ENCODE measurements at places on chromosomes 1 and 21.

DNA sequence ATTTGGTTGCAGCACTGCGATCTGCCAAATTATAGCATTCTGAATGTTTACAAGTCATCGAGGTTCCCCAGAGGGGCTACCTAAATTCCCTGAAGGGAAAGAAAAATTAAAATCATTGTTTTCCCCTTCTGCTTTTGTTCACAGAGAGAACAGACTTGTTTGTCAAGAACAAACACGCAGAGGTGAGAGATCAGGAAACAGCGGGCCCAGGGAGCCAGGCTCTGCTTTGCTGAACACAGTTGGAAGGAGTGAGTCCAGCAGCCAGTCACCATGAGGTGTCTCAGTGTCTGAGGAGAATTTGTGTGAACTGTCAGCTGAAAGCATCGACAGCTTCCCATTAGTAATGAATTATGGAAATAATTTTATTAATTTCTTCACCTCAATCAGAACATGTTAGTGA lies 52.5 kb downstream of the RWDD3 start:
- DNase-seq, result no peak

- DNase-seq, result no peak
These were observed 75.5 kb downstream of the ASTN1 start for GRCh38 chr1:177088966-177089365.

DNA sequence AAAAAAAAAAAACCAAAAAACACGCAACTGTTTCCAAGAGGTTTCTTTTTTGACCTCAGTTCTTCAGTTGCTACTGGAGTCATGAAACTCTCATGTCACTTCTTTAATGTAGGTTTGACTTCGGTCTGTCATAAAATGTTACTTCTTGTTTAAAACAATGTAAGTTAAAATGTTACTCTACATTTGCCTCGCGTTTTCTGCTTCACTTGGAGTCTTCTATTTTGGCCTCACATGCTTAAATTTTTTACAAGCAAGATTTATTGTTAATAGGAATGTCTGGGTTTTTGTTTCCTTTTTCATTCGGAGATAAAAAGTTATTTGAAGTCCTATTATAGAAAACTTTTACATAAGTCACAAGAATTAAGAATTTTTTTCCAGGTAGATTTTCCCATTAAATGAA lies 880.2 kb downstream of the LTN1 start:
- DNase-seq, result no peak

- no peak for DNase-seq
These were observed 20.2 kb upstream of the FAM131C start for GRCh38 chr1:16093611-16094010.

GRCh38 chr1:47663286-47663685 lies 225.4 kb downstream of the FOXD2 start:
- no peak for DNase-seq

DNA sequence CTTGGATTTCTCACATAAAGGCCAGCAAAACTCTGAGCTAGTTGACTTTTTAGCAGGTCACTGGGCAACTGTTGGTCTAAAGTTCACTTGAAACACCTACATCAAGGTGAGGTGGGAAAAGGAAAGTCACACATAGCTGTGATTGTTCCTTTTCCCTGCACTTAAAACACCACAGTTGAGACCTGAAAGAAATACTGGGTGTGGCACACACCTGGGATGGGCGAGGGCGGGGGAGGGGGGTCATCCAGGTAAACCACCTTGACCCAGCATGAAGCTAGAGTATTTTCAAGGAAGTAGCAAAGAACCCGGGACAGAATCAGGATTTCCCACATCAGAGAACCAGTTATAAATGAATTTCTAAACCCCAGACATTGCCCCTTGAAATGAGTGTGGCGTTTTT lies 26.4 kb downstream of the ZNF697 start:
- DNase-seq, result no peak

- no peak for DNase-seq
These were observed 739.1 kb downstream of the MATN1 start for GRCh38 chr1:29984166-29984861.

DNA sequence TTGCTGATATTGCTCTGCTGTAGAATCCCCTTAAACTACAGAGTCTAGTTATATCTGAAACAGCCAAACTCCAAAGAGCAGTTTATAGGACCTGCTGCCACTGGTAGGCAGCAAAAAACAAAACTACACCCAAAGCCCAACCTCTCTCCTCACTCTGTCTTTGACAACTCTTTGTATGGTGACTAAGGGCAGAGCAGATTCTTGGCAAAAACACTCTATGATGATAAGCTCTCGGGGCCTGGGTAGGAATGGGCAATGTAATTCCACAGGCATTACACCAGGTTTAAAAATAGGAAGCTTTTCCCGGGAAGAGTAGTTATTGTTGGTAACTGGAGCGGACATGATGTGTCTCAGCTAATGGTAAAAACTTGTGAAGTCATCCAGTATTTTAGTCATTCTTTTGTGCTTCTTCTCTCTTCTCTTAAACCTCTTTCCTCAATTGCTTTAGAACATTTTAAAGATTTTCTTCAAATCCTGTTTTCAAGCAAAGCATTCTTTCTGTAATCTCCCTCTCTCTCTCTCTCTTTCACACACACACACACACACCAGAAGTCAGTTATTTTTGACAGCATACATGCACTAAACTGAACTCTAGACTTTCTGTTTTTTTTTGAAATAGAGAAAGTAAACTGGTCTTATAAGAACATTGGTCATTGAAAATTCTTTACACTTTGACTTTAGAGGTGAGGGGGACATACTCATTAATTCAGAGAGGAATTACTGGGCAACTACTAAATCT lies 193.5 kb downstream of the PAPPA2 start:
- no peak for DNase-seq

GRCh38 chr1:228048659-228049298 lies 33.7 kb upstream of the ARF1 start:
- DNase-seq, result no peak

DNA sequence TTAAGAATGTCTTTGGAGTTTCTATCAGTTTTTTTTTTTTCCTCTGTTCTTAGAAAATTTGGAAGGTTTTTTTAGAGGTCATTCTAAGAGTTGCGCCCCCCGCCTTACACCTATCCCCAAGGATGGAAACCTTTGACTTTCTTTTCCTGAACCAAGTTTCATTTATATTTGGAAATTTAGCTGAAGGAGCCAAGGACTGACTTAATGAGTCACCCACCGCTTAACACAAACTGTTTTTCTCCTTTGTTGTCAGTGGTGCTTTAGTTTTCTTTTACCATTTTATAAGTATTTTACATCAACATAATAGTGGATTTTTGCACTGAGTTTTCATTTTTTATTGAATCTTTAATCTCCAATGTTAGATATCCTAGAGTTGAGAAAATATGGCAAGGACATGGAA lies 25.3 kb downstream of the USP25 start:
- DNase-seq, result no peak

DNA sequence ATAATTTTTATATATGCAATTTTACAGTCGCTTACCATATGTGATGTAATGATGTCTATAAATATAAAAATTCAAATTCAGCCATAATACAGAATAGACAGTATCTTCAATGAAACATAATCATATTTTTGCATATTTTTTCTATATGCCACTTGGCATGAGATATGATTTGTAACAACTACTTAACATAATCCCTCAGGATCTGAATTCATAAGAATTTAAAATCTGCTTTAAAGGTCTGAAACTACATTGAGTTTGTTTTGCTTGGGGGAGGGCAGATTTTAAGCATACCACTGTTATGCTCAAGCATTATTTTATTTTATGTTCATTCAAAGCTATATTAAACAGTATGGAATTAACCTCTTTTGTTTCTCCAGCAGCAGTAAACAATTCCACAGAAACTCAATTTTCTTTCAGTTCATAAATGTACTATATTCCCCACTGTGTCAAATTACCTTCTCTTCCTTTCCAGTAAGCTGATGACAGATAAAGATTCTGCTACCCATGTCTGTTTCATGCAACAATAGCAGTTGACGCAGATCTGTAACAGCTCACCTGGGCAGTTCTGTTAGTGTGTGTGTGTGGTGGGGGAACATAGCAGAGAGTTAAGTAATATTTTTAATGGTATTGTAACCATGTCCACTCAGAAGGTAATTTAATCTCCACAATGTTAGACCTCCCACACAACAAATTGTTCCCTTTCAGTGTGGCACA lies 224.8 kb downstream of the NTNG1 start:
- DNase-seq, result no peak

- DNase-seq, result no peak
These were observed 178.7 kb upstream of the RUNX1 start for GRCh38 chr21:35227786-35228185.

- no peak for DNase-seq
These were observed 31.8 kb downstream of the USP25 start for GRCh38 chr21:15761507-15762100.

DNA sequence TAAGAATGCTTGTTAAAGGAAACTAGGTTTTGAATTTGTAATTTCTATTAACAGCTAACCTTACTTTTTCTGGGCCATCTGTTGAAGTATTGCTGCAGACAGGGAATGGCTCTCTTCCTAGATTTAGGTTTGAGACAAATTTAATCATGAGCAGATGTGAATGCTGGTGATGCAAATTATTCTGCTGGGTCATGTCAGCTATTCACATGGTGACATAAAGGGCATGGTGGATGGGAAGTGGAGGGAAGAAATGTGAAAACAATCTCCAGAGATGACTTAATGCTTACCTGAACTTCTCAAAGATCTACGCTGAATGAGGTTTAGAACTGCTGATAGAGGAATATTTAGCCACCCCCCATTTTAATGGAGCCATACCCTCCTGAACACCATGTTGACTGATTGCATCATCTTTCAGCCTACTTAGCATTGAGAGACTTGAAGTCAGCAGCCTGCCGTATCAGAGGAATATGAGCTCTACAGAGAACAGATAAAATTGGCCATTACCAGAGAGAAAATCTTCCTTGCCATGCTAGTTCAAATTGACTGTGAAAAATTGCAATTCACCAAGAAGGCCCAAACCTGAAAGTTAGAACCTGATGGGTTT lies 138.8 kb downstream of the HHAT start:
- no peak for DNase-seq

DNA sequence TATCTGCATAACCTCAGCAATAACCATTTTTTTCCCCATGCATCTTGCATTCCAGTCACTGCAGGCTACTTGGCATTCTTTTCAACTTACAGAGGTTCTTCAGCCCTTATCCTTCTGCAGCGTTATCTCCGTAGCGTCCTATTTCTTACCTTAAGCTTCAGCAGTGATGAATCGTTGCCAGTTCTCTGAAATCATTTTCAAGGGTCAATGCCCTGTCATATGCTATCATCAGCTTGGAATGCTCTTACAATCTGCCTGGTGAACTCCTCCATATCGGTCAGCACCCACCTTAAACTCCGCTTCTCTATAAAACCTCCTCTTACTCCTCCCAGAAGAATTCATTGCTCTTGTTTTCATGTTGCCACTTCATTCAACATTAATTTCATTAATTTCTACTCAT lies 105.1 kb upstream of the DPH5 start:
- no peak for DNase-seq

- no peak for DNase-seq
These were observed 76.2 kb upstream of the TMEM51 start for GRCh38 chr1:15077384-15077783.

DNA sequence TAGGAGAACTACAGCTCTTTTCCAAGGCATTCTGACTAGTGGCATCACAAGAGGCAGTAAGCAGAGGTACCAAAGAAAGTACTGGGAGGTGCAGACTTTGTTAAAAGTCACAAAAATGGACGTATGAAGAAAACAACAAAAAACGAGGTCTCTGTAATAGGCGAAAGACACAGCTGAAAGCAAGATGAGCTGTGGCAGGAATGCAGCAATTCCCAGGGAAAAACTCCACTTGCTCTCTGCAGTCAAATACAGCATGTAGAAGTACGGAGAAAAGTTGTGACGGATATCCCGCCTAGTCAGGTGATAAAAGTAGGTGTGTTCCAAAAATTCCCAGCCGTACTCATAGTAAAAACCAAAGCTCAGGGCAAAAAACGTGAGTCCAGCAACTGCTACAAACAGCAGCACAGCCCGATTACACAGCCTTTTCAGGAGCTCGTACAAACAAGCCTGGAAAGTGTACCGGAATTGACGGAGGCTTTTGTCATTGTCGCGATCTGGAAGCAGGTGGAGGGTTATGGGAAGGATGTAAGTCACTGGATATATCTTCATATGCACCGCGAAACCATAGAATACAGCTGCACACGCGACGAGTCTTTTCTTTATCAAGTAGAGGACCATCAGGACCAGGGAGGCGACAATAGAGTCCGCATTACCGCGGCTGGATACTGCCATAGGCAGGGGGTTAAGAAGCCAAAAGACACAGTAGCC lies 979 bp downstream of the PIGM start:
- no peak for DNase-seq

DNA sequence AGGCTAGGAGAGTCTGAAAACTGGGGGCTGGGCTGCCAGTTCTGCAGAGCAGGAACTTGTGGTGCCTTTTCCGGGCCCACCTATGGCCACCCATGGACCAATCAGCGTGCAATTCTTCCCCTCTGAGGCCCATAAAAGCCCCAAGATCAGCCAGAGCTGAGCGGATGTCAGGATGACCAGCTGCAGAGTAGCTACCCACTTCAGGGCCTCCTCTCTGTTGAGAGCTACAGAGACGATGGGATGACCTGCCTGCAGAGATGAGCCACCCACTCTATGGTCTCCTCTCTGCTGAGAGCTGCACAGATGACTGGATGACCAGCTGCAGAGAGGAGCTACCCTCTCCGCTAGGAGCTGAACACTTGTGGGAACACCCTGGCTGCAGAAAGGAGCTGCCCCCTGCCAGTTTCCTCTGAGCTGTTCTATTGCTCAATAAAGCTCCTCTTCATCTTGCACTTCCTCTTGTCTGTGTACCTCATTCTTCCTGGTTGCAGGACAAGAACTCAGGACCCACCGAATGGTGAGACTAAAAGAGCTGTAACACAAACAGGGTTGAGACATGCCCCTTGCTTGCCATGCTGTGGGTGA lies 12.8 kb upstream of the AADACL4 start:
- DNase-seq, result no peak

DNA sequence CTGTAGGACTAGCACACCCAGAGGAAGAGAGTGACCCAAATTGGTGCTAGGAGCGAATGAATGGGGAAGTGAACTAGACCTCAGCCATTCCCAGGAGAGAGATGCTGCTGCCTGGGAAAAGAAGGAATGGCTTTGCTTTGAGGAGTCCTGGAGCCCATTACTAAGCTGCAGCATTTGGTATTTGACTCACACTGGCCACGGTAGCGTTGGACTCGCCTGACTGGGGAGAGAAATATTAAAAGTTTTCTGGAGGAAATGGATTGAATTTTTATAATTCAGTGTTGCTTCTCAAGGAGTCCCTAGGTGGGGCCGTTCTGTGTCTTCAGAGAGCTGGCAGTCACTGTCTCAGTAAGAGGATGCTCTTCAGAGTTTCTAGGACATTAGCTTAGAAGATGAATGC lies 40.2 kb downstream of the PIK3CD start:
- DNase-seq, result no peak

- no peak for DNase-seq
These were observed 43.3 kb downstream of the URB2 start for GRCh38 chr1:229669333-229669732.
